Stimulated activated CD8-positive, alpha-beta memory T cell treated with anti-CD3 and anti-CD28 coated beads, Interleukin-2, amount 100 ng/mL, for 1 hour (primary cell): ENCODE measurements at places on chromosomes 7 and 10.

DNA sequence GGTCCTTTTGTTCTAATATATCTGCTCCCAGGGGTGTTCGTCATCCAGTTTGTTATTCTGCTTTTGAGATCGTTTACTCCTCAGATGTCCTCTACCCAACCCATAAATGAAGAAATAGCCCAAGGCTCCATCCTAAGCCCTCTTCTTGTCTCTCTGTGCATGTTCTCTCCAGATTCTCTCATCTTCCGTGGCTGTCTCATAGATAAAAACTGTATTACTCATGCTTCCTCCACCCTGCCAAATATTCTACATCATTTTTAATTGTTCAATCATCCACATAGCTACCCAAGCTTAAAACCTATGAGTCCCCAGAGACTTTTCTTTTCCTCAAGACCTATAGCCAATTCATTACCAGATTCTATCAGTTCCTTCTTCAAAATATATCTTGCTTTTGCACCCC lies 44.9 kb downstream of the CAV1 start:
- no peak for DNase-seq

- no peak for DNase-seq
These were observed 11.3 kb downstream of the PLCE1 start for GRCh38 chr10:94005050-94005449.

DNA sequence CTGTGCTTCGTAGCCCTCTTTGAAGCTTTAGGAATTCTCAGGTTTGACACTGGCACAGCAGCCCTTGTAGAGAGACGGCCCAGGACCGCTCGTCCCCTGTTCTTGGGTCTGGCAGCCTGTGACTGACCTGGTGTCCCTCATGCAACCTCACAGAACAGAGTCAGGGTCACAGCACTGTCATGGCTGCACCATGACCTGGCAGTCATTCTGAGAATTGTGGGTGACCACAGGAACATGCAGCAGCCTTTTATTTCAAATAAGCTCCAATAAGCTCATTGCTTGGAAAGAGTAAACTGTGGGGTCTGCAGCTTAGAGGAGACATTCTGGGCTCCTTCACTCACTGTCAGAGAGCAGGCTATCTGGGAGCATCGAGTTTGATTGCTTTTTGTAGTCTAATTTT lies 42.5 kb downstream of the MYO1G start:
- DNase-seq, result no peak

- DNase-seq, result no peak
These were observed 632.6 kb downstream of the KCNMA1 start for GRCh38 chr10:77004917-77005564.

DNA sequence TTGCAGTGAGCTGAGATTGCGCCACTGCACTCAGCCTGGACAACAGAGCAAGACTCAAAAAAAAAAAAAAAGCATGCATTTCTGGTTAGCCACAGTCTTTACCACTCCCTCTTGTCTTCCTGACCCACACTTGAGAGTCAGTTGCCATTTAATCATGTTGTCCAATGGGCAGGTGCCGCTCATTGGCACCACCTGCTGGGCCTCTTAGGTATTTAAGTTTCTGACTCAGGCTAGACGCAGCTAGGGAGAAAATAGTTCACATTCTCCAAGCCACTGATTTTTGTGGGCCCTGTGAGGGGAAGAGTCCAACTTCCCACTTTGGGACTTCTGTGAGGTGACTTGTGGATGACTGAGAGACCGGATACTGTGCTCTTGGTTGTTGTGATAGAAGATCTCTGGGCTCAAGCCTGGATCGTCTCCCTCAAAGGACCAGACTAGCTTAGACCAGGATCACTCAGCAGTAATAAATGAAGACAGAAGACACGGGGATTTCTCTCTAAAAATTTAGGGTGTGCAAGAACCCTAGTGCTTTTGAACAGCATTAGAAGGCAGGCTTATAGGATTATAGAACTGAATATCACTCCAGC lies 26.8 kb upstream of the SORCS3 start:
- DNase-seq, result no peak

GRCh38 chr7:50367570-50367969 lies 63.1 kb downstream of the IKZF1 start:
- DNase-seq, result no peak

DNA sequence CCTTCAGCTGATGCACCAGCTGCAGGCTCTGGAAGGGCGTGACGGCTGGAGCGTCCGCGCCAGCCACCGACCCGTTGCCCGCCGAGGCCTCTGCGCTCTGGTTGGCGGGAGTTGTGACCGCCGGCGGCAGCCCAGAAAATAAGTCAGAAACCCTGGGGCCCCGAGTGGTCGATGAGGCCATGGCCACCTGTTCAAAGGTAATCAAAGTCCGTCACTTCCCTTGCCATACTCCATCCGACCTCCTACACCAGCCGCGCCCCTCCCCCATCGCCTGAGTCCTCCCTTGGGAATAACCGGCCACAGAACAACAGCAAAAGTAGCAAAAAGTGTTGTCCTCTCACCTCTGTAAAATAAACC lies 406 bp downstream of the PRLHR start:
- DNase-seq, result no peak

DNA sequence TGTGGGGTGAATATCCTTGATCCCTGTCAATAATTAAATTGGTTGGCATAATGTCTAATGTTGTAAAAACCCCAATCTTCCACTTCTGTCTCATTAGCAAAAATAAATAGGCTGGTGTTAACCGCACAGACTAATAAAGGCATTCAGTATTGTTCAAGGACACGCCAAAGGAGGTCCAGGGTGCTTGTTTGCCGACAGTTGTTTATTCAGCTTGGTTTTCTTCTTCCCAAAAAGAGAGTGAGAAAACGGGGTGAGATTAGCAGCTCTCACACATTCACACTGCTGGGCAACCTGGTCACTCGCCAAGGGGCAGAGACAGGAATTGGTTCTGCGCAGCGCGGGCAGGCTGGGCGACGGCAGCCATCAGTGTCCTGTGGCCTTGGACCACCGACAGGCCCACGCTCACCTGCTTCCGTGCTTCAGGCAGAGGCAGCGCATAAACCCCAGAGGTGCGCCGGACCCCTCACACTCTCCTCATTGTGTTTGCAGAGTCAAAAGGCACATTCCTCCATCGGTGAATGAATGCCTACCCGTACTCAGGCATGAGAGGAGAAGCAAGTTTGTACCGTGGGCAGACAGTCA lies 26.2 kb upstream of the LMBR1 start:
- no peak for DNase-seq

DNA sequence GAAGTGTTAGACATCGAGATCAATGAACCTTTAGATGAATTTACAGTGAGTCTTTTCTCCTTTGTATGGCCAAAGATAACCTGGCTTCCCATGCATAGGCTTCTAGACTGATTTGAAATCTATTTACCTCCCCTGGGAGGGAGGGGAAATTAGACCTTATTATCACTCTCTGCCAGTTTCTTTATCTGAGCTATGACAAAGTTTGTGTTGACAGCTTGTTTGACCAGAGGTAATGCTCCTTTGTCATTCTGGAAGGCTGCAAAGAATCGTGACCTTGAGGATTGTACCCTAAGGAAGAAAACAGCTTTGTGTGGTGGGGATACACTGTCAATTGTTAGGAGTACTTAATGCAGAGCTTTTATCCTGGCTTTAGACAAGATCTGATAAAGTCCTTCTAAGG lies 36.4 kb downstream of the RBM33 start:
- no peak for DNase-seq

DNA sequence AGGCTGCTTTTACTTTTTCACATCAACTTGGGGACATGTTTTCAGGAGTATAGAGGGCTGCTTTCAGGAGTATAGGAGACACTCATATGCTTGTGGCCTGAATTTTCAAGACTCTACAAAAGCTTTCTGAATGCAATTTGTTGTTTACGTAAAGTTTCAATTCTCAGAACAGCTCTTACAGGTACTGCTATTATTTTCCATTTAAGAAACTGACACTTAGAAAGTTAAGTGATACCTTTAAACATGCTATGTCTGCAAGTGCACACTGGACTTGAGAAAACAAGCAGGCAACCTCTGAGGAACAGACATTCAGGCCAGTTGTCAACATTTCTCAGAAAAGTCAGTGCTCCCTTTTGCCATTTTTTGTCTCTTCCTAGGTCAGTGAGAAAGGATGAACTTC lies 70.0 kb upstream of the PHYHIPL start:
- DNase-seq, result no peak
